DMS79 (cell line): ENCODE measurements at places on chromosomes 3 and 15.
A peak's percentile ranks its signal among the peaks of the same experiment; 100 is the strongest.

- peak; percentile 51 for DNase-seq
These were observed 191.6 kb downstream of the GAP43 start for GRCh38 chr3:115814778-115815380.

DNA sequence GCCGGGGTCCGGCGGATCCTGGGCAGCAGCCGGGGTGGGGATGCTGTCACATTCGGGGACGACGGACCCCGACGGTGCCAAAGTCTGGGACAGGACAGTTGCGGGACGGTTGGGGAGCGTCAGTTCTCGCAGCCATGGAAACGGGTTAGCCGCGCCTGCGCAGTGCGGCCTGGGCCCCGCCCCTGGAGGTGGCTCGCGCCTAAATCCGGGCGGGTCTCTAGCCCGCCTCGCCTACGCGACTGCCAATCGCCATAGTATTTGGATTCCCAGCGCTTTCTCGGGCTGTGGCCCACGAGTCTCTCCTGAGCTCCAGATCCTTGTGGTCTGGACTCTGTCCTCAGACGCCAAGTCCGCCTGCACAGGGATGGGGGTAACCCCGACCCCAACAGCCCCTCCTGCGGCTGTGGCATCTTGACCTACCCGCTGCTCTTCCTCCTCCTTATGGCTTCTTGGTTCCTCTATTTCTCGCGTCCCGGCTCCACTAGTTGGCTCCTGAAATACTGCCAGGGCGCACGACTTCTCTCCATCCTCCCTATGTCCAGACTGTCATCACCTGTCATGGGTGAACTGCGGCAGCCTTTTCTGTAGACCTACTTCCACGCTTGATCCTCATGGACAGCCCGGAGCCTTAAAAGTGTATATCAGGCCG lies at the start of gene ZMYND10:
ZMYND10 (minus strand) TSS at position 147 of the 649 bp plus-strand sequence. CDS start 153 bp downstream, outside the sequence.
- no peak for DNase-seq

DNA sequence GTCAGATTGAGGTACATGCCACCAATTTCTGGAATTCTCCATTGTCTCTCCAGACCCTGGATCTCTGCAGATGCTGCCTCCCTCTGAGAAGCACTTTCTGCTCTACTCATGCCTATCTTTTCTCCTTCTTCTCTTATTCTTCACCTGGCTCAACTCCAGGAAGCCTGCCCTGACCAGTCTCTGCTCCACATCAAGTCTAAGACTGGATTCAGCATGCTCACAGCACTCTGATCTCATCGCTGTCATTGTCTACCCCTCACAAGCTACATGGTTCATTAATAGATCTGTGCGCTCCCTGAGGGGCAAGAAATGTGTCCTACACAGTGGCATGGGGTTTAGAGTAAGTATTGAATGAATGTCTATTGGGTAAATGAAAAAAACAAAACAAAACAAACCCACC lies 38.7 kb downstream of the CCR4 start:
- no peak for DNase-seq

DNA sequence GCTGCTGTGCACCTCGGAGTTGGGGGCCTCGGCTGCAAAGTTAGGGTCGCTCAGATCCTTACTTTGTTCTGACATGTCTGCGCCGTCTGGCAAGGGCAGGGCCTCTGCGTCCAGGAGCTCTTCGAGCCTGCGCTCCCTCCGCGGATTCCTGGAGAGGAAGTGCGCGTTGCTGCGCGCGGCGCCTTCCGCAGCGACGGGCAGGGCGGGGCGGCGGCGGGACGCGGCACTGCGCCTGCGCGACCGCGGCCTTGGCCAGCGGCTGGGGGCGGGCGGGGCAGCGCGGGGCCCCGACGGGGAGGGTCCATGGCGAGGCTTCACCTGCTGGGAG lies at the start of gene NDN:
NDN (minus strand) TSS at position 163 of the 328 bp plus-strand sequence; CDS start at position 75, 88 bp downstream.
- no peak for DNase-seq

- no peak for DNase-seq
These were observed 26.9 kb downstream of the BMF start for GRCh38 chr15:40081691-40082194.

DNA sequence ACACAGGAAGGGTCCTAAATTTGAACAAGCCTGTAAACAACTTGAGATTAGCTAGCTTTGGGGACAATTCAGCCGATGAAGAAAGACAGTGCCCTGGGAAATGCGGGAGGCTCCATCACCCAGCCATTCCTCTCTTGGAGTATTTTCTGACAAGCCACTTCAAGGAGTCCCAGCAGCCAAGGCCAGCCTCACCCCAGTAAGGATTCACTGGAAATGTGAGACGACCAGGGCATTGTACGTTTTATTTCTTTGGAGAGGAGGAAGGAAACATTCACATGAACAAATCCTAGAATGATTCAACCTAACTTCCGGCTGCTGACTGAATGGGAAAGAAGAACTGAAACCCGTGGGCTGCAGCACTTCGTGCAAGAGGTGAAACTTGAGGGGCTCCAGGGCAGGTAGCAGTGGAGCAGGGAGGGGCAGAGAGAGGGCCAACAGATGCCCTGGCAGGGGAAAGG lies 116.4 kb upstream of the ARHGEF3 start:
- no peak for DNase-seq

- DNase-seq = no peak
These were observed 82.6 kb upstream of the MYZAP start for GRCh38 chr15:57509126-57509525.

- no peak for DNase-seq
These were observed 69.6 kb downstream of the CHDH start for GRCh38 chr3:53776494-53777101.

GRCh38 chr3:152195206-152195605 lies 73.5 kb upstream of the MBNL1 start:
- DNase-seq = no peak

DNA sequence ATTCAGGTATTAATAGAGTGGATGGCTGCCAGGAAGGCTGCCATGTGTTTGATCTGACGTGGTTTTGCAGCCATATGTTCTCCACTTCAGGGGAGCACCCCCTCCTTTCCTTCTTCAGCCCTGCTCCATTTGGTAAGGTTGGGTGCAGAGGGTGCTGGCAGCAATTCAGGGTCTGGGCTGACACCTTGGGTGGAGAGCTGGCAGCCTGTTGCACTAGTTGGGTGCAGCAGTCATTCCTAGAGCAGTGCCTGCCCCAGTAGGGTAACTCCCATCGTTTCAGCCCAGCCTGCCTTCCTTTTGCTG lies 1.5 kb downstream of the TYRO3 start:
- DNase-seq = no peak

DNA sequence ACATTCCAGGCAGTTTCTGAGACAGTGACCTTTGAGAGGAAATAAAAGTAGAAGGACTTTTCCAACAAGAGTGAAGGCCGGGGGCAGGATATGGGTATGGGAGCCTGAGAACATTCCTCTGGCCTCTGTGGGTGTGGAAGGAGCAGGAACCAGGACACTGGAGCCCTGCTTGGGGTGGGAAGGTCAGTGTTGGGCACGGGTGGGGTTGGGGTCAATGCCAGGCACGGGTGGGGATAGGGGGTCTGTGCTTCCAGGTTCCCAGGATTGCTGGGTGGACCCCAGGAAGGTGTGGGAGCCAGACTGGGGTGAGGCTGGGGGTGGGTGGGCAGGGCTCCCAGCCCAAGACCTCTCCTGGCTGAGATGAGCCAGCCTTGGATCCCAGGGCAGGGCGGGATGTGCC lies 163.5 kb downstream of the NSMCE3 start:
- no peak for DNase-seq

DNA sequence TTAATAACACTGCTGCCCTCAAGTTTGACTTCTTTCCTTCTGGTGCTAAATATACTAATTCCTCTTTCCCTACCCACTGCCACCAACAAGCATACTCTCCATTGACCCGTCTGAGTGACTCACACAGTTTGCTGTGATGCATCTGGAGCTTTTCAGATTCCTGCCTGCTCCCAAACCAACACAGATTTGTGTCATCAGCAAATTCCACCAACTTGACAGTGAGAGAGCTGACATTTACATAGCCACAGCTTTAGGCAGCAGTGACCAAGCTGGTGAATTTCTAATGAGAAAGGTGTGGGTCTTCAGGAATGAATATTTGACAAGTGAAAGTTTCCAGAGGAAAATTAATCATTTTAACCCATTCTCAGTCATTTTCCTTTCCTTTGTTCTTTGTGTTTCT lies 96.5 kb upstream of the PRICKLE2 start:
- no peak for DNase-seq

DNA sequence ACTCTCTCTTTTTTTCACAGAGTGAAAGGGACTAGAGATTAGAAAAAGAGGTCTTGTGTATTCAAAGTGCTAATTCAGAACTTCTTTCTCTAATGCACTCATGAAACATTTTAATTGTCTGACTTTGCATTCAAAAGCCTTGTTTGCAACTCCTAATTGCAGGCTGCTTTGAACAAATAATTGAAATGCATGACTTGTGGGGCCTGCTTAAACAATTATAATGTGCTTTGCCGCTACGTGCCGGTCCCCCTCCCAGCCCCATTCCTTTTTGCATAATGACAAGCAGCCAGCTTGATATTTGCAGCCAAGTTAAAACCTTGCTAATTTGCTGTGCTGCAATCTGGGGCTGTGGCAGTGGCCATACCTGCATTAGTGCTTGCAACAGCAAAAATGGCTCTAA lies 114.5 kb downstream of the FOXB1 start:
- no peak for DNase-seq

- no peak for DNase-seq
These were observed 51.8 kb downstream of the RNF111 start for GRCh38 chr15:59039225-59039624.

GRCh38 chr3:127693336-127693843 lies 20.6 kb downstream of the ABTB1 start:
- DNase-seq = no peak

DNA sequence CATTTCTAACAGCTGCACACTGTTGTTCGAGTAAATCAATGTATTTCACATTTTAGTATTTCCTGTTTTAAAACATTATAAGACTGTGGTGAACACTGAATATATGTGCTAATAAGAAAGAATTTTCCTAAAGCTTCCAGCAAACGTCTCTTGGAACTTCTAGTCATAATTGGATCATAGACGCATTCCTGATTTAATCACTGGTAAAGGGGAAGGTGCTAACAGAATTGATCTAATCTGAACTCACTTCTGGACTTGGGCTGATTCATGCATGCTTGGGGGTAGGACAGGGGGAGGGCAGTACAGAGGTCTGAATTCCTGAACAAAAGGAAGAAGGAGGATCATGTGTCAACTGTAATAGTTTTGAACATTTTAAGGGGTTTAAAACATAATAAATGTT lies 7.3 kb upstream of the LEKR1 start:
- no peak for DNase-seq

- no peak for DNase-seq
These were observed 109.7 kb downstream of the NSMCE3 start for GRCh38 chr15:29159771-29160455.

GRCh38 chr3:119352034-119352609 lies 57.9 kb downstream of the ARHGAP31 start:
- no peak for DNase-seq

DNA sequence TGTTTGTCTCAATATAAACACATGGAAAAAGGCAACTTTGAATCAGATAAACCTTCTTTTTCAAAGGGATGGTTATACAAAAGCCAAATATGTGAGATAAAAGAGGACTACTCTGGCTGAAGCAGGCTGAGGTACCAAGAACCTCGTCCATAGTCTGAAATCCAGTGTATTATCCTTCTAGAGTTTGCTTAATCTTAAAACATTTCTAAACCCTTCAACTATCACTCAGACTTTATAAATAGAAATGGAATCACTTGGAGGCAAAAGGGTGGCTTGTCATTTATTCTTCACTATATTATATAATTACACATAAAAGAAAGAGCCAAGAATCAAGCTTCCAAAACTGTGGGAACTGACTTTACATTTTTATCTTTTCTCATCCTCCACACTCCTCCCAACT lies 303.6 kb downstream of the PLCL2 start:
- DNase-seq = no peak

DNA sequence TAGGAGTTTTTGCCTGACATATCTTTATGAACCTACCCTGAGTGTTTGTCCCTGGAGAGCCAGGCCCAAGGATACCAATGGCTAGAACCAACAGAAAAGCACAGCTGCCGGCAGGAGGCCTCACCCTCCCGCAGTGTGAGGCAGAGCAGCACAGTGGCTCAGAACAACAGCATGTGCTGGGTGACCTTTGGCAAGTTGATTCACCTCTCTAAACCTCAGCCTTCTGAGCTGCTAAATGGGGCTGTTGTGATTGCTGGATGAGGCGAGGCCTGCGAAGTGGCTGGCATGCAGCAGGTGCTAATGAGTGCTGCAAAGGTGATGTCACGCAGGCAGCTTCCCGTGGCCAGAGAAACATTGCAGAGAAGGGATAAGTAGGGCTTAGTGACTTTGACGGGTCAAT lies 23.3 kb downstream of the IDH2 start:
- no peak for DNase-seq

DNA sequence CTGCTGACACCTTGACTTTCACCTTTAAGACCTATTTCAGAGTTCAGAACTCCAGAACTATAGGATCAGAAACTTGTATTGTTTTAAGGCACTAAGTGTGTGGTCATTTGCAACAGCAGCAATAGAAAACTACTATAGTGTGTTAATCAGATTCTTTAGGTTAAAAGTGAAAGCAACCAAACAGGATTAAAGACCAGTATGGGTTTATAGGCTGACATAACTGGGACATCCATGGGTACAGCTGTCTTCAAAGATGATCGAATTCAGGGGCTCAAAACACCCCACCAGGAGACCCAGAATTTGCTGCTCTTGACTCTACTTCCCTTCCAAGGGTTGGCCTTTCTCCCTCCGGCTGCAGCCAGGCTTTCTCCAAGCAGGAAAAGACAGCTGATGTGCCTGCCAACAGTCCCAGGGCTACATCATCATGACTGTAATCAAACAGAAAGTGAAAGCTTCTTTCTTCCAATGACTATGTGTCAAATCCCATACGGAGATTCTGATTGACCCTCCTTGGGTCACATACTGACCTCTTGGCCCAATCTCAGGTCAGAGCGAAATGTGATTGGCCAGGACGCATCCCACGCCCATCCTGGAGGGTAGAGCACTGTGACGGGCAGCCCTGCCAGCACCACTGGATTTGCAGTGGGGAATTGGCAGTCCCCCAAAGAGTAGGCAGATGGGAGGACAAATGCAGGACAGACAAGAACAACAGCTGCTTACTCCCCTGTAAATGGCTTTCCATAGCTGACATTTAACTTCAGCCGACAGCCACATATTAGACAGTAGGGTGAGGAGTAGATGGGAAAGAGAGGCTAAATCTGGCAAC lies 51.4 kb upstream of the RNF7 start:
- peak; percentile 2 for DNase-seq

GRCh38 chr3:119831941-119832371 lies 50.1 kb downstream of the NR1I2 start:
- DNase-seq = no peak

- no peak for DNase-seq
These were observed 856.2 kb downstream of the TUSC7 start for GRCh38 chr3:117565777-117566176.

GRCh38 chr15:23797747-23798446 lies 110.8 kb upstream of the NDN start:
- no peak for DNase-seq
